ENCODE measurements at places on chromosomes 12 and 14.
A peak's percentile ranks its signal among the peaks of the same experiment; 100 is the strongest.

DNA sequence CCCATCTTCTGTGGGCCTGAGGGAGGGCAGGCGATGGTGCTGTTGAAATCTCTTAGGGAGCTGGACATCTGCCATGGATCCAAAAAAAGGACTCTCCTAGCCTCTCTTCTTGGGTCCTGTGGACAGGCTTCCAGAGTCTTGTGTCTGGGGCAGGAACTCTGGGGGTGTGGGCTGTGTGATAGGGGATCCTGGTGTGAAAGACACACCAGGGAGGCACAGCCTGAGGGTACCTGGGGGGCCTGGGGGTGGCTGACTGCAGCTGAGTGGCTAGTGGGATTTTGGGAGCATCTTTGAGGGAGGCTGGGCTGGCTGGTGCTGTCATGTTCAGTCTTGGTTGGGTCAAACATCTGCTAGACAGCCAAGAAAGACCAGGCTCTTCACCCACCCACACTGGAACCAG lies 1.8 kb upstream of the KRT83 start:
- no peak overlapping the region for H3K27ac ChIP-seq
- peaks cover 2% of the 10 kb centered on the region for H3K4me1 ChIP-seq
- H3K27me3 ChIP-seq: peaks cover 47% of the 10 kb centered on the region
- DNase-seq: no peak
- no peaks in the 10 kb centered on the region for H3K36me3 ChIP-seq
- H3K4me3 ChIP-seq: no peak overlapping the region

- no peak overlapping the region for H3K4me3 ChIP-seq
- peaks cover 17% of the 10 kb centered on the region for H3K27me3 ChIP-seq
- no peak overlapping the region for H3K27ac ChIP-seq
- H3K36me3 ChIP-seq: no peaks in the 10 kb centered on the region
- DNase-seq: peak; percentile 29
Observed at GRCh38 chr14:51776102-51776894, 84.1 kb upstream of the GNG2 start.

DNA sequence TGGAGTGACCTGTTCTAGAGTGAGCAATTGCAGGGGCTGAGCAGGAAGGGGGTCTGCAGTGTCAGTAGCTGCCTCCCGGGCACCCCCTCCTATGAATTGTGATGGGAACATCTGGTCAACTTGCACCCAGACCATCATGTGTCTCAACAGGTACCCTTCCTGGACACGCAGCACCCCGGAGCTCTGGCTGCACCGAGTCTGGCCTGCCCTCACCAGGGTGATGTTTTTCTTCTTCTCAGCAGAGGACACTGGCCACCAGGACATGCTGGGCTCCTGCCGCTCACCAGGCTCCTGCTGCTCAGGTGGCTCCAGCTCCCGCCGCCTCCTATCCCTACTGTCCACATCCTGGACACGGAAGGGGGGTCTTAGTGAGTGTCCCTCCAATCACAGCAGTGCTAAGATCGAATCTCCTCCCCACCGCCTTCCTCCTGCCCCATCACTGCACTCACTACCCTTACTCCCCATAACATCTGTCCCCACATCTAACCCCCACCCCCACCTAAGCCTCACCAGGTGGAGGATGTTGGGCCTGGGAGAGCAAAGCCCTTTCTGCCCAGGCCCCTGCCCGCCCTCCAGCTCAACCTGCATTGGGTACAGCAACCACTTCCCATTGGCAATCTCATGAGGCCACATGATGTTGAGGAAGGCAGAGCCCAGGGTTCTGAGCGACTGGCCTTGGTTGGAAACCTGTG lies 14.9 kb downstream of the ITGA7 start:
- H3K4me1 ChIP-seq: peaks cover 3% of the 10 kb centered on the region
- DNase-seq: no peak
- no peak overlapping the region for H3K4me3 ChIP-seq
- H3K27me3 ChIP-seq: peaks cover 5% of the 10 kb centered on the region
- no peak overlapping the region for H3K27ac ChIP-seq

GRCh38 chr12:41962171-41962572 lies 182.5 kb downstream of the GXYLT1 start:
- H3K27me3 ChIP-seq: peaks cover 14% of the 10 kb centered on the region
- H3K4me1 ChIP-seq: no peaks in the 10 kb centered on the region
- DNase-seq: no peak

- H3K27ac ChIP-seq: peak overlapping the region; percentile 96
- H3K4me1 ChIP-seq: peaks cover 29% of the 10 kb centered on the region
- no peaks in the 10 kb centered on the region for H3K27me3 ChIP-seq
- DNase-seq: peak; percentile 60
- peak overlapping the region; percentile 86 for H3K4me3 ChIP-seq
Observed at GRCh38 chr14:103334644-103335622, 896 bp downstream of the EIF5 start.

GRCh38 chr12:106305376-106305775 lies 2.8 kb downstream of the TCP11L2 start:
- peak overlapping the region; percentile 96 for H3K27ac ChIP-seq
- peaks cover 50% of the 10 kb centered on the region for H3K4me1 ChIP-seq
- no peaks in the 10 kb centered on the region for H3K27me3 ChIP-seq
- no peak for DNase-seq

DNA sequence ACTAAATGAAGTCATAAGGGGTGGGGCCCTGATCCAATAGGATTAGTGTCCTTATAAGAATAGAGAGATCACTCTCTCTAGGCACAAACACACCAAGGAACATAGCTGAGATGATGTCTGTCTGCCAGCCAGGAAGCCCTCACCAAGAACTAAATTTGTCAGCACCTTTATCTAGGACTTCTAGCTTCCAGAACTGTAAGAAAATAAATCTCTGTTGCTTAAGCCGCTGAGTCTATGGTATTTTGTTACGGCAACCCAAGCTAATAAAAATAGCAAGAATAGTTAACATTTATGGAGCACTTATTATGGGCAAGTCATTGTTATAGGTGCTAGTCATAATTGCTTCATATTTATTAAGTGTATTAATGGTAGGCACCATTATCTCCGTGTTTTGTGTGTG lies 249.6 kb downstream of the MSRB3 start:
- no peak overlapping the region for H3K27ac ChIP-seq
- DNase-seq: no peak
- H3K27me3 ChIP-seq: no peaks in the 10 kb centered on the region
- H3K4me1 ChIP-seq: peaks cover 1% of the 10 kb centered on the region

GRCh38 chr12:123043536-123044001 lies 63.1 kb downstream of the ARL6IP4 start:
- peak overlapping the region; percentile 60 for H3K27ac ChIP-seq
- no peaks in the 10 kb centered on the region for H3K27me3 ChIP-seq
- DNase-seq: peak; percentile 56
- H3K4me3 ChIP-seq: peak overlapping the region; percentile 33
- no peaks in the 10 kb centered on the region for H3K36me3 ChIP-seq
- H3K4me1 ChIP-seq: peaks cover 36% of the 10 kb centered on the region

GRCh38 chr14:100303179-100303578 lies 3.1 kb downstream of the SLC25A29 start:
- H3K36me3 ChIP-seq: no peaks in the 10 kb centered on the region
- H3K4me3 ChIP-seq: no peak overlapping the region
- DNase-seq: no peak
- H3K27ac ChIP-seq: peak overlapping the region; percentile 63
- no peaks in the 10 kb centered on the region for H3K27me3 ChIP-seq
- peaks cover 36% of the 10 kb centered on the region for H3K4me1 ChIP-seq

GRCh38 chr12:46811185-46811584 lies 14.6 kb downstream of the SLC38A4 start:
- no peaks in the 10 kb centered on the region for H3K27me3 ChIP-seq
- H3K27ac ChIP-seq: no peak overlapping the region
- H3K36me3 ChIP-seq: no peaks in the 10 kb centered on the region
- H3K4me1 ChIP-seq: no peaks in the 10 kb centered on the region

DNA sequence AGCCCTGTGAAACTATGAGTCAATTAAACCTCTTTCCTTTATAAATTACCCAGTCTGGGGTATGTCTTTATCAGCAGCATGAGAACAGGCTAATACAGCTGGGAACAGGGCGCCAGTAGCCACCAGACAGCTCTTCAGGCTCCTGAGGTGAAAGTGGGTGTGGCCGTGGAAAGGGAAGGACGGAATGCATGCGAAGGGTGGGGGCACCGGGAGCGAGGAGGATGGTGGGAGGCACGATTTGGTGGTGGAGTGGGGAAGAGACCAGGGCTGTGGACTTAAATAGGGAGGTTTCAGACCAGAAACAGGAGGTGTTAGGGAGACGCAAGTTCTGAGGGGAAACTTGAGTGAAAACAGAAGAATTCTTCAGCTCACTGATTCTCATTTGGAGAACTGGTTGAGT lies 44.1 kb upstream of the CHST11 start:
- peaks cover 6% of the 10 kb centered on the region for H3K36me3 ChIP-seq
- H3K27ac ChIP-seq: peak overlapping the region; percentile 22
- no peak overlapping the region for H3K4me3 ChIP-seq
- H3K27me3 ChIP-seq: no peaks in the 10 kb centered on the region

DNA sequence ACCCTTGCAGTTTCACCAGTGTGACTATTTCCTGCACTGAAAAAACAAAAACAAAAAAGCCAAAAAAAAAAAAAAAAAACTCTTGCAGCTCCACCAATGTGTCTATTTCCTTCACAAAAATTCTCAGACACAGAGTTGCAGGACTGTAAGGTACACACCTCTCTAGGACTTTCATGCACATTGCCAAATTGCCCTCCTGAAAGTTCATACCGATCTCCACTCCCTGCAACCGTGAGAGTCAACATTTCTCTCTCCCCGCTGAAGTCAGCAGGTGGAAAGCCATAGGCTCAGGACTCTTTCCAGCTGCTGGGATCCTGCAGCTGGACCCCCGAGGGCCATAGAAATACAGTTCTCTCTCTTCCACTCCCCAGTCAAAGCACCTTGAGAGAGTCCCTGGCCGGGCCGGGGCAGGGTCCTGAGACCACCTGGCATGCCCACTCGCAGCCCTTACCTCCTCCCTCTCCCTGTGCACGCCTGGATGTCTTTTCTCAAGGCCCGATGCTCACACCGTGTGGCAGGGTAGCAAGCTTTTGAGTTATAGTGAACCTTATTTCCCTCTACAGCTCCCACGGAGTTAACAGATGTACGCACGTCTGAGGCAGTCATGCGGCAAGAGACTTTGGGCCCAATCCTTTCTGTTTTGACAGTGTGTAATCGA lies 23.6 kb downstream of the MMAB start:
- DNase-seq: no peak
- no peak overlapping the region for H3K27ac ChIP-seq
- H3K36me3 ChIP-seq: no peaks in the 10 kb centered on the region
- H3K4me1 ChIP-seq: peaks cover 2% of the 10 kb centered on the region
- peaks cover 37% of the 10 kb centered on the region for H3K27me3 ChIP-seq

DNA sequence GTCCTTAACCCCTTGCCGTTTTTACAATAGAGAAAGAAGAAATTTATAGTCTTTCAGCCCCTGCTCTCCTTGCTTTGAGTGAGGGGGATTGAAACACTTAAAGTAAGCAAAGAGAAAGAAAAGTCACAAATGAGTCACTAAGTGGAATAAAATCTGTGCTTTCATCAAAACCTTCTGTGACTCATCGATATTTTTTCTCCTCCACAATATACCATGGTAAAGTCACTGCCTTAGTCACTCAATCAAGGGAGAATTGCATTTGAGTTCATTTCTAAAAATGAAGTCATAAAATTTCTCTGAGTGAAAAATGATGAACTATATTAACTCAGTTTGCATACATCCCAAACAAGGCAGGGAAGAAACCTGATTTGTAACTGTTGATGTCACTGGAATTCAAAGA lies 470.3 kb downstream of the FOXG1 start:
- no peak for DNase-seq
- no peaks in the 10 kb centered on the region for H3K36me3 ChIP-seq

DNA sequence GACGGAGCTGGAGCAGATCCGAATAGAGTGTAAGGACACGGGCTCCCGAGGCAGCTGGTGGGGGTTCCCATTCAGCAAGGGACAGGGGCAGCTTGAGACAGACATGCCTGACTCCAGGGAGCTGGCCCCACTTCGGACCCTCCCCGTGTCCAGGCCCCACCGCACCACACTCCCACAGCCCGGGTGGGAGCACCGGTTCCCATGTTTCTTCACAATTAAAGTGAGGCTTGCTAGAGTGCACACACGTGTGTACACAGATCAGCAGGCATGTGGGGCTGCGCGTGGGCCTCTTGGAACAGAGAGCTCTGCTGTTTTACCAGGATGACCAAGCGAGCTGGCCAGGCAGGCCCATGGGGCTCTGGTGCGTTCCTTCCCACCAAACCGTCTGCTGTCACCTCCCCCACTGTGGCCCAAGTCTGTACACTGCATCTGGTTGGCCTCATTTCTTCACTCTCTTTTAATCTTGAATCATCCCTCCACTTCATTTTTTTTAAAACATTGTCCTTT lies 48.0 kb downstream of the SLC6A12 start:
- no peaks in the 10 kb centered on the region for H3K36me3 ChIP-seq
- peaks cover 21% of the 10 kb centered on the region for H3K27me3 ChIP-seq
- H3K27ac ChIP-seq: no peak overlapping the region
- no peak overlapping the region for H3K4me3 ChIP-seq

DNA sequence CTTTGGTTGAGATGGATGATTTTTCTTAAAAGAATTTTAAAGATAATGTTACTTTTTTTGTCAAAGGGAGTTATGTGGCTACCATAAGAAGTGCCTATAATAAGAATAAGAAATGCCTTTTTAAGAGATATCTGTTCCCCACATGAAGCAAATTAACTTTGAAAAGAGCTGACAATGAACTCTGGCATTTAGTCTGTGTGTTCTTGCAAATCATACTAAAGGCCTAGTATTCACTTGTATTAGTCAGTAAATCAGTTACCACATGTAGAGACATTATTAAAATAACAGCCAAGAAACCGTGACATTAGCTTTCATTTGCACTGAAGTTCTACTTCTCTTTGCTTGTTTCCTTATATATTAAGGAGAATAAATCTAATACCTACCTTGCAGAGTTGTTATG lies 296.3 kb downstream of the CCDC91 start:
- no peak overlapping the region for H3K4me3 ChIP-seq
- H3K27ac ChIP-seq: no peak overlapping the region
- no peaks in the 10 kb centered on the region for H3K4me1 ChIP-seq

DNA sequence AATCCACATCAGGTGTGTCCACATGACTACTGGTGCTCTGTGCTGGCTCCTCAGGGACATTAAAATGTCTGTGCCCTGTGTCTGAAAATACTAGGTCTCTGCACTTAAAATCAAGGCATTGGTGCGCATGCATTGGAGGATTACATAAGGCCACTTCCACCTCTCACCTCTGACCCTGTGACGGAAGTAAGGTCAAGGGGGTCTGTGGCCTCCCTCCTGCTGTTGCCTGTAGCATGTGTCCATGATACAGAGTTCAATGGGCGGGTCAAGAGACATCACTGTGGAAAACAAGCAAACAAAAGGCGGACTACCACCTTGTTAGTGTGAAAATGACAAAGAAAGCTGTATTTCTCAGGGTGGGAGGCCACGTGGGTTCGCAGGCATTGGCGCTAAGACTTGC lies 208.6 kb upstream of the PWP1 start:
- no peak overlapping the region for H3K4me3 ChIP-seq
- no peaks in the 10 kb centered on the region for H3K27me3 ChIP-seq
- H3K36me3 ChIP-seq: no peaks in the 10 kb centered on the region
- no peak overlapping the region for H3K27ac ChIP-seq
- DNase-seq: no peak
